T-helper 1 cell treated with Interleukin-12 subunit alpha and Interleukin-12 subunit beta and Interleukin-4 antibody, amounts not matched to agents 30 ng/mL and 1 ng/mL, for 36 hours (primary cell): ENCODE measurements at places on chromosomes 3 and 15. TPM values are rescaled to one million over a fixed set of nuclear protein-coding genes. Genes with fewer than 3 reads are reported as not detected.

Gene CPN2
- total RNA-seq, result not detected in 2 replicates

Gene COL8A1
- total RNA-seq, result 0.10 and 0.22 TPM in 2 replicates

Gene GUCA1C
- total RNA-seq, result not detected in 2 replicates

Gene GATA2
- total RNA-seq, result 0.15 and 0.32 TPM in 2 replicates

Gene GOLGA6A
- total RNA-seq, result 0.17 TPM in 1 of 2 replicates, not detected in the other

Gene PPM1L
- 5.4 and 6.3 TPM in 2 replicates for total RNA-seq

Gene TERB2
- not detected in 2 replicates for total RNA-seq

Gene XIRP1
- total RNA-seq, result 0.12 and 0.25 TPM in 2 replicates

Gene SCAPER
- total RNA-seq, result 26.1 and 27.5 TPM in 2 replicates

Gene SPTBN5
- 4.7 and 5.0 TPM in 2 replicates for total RNA-seq

Gene C3orf70
- 0.05 and 0.10 TPM in 2 replicates for total RNA-seq

Gene ALDH1L1
- not detected in 2 replicates for total RNA-seq

Gene PP2D1
- total RNA-seq, result not detected in 2 replicates

Gene ACSBG1
- total RNA-seq, result not detected in 2 replicates

Gene TNFSF10
- total RNA-seq, result 362 and 367 TPM in 2 replicates

Gene GABRR3
- total RNA-seq, result not detected in 2 replicates

Gene PCOLCE2
- 0.27 TPM in 1 of 2 replicates, not detected in the other for total RNA-seq

Gene C2CD4A
- not detected in 2 replicates for total RNA-seq

Gene PLD1
- total RNA-seq, result 0.85 and 0.88 TPM in 2 replicates

Gene CASR
- not detected in 2 replicates for total RNA-seq

Gene ZXDC
- total RNA-seq, result 32.5 and 32.6 TPM in 2 replicates

Gene SUCNR1
- total RNA-seq, result not detected in 2 replicates

Gene NAALADL2
- total RNA-seq, result not detected in 2 replicates

Gene TIMP4
- total RNA-seq, result not detected in 2 replicates

Gene CATSPER2
- total RNA-seq, result 7.6 and 9.8 TPM in 2 replicates

Gene IMPG2
- 0.51 and 0.54 TPM in 2 replicates for total RNA-seq

Gene SMAD6
- 0.07 and 0.37 TPM in 2 replicates for total RNA-seq

Gene CAND2
- total RNA-seq, result 0.17 and 0.78 TPM in 2 replicates
